ENCODE measurements at places on chromosomes 6 and 20.

- DNase-seq = no peak
These were observed 915 bp downstream of the CLVS2 start for GRCh38 chr6:122996794-122997505.

- no peak for DNase-seq
These were observed 881.2 kb upstream of the EPHA7 start for GRCh38 chr6:94300424-94301144.

DNA sequence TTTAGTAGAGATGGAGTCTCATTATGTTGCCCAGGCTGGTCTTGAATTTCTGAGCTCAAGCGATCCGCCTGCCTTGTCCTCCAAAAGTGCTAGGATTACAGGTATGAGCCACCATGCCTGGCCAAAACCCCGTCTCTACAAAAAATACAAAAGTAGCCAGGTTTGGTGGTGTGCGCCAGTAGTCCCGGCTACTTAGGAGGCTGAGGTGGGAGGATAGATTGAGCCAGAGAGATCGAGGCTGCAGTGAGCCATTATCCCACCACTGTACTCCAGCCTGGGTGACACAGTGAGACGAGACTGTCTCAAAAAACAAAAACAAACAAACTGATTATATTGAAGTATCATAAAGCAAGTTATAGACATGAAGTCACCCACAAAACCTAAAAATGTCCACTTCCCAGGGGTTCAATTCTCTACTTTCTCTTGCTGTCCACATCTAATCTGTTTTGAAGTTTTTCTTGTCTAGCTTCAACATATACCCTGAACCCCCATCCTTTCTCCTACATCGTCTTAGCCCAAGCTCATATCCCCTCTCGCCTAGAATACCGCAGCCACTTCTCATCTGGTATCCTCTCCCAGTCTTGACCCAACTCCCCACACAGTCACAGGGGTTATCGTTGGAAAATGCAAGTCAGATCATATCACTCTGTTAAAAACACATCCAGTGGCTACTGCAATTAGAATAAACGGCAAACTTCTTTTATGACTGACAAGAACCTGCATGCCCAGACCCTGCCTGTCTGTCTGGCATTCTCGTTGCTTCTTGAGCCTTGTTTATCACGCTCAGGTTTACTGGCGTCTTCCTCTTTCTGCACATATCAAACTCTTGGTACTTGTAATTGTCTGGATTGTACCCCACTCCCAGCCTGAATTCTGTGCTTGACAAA lies 20.1 kb upstream of the NCOA3 start:
- no peak for DNase-seq

- DNase-seq = no peak
These were observed 555.8 kb downstream of the PKHD1 start for GRCh38 chr6:51531623-51532022.

- no peak for DNase-seq
These were observed 111.3 kb downstream of the TNFAIP3 start for GRCh38 chr6:137978252-137978896.

DNA sequence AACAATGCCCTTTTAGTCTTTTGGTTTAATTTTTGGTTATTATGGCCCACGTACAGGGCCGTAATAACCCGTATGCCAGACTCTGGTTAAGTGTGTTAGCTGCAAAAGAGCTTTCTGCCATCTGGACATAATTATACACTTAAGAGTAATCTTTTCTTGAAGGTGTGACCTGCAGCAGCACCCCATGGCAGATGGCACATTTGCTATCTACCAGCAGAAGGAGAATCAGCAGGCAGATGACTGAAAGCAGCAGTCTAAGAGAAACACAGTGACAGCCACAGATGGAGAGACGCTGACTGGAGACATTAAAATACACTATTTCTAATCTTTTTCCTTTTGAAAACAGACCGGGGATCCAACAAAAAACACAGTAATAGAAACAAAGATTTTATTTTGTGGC lies 18.7 kb downstream of the ASF1A start:
- no peak for DNase-seq

GRCh38 chr6:19865178-19865577 lies 28.0 kb downstream of the ID4 start:
- no peak for DNase-seq

DNA sequence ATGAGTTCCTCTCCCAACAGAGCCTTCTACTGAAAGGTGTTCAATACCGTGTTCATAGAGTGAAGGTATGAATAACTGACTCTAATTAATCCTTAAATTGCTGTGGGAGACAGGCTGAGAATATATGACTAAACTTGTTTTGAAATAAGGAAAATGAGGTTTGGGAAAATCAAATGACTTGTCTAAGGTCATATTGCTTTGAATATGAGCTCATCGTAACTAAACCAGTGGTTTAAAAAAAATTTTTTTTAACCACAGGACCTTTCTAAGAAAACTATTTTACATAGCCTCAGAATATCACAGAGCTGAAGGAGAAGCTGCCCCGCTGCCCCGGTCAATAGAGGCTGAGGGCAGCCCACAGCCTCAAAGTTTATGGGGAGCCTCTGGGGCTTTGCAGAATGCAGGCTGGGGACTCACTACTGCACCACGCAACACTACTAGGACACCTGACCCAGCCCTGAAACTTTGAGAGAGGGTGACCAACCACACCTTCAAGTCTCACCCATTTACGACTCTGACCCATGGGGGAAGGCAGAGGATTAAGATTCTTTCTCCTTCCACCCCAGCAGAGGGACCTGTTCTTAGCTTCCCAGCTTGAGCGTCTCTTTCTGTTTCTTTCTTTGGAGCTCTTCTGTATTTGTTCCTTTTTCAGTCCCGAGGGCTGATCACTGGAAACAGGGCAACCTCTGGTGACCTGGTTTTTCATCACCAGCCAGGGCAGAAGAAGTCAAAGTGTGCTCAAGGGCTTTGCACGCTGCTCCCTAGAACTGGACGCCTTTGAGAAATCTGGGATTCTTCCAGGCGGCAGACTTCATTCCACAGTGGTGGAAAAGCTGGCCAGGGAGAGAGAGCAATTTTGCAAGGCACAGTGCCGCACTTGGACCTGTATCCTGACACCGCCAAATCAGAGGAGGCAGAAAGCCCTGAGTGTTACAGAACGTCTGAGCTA lies 220.2 kb downstream of the ATXN1 start:
- peak; percentile 60 for DNase-seq

DNA sequence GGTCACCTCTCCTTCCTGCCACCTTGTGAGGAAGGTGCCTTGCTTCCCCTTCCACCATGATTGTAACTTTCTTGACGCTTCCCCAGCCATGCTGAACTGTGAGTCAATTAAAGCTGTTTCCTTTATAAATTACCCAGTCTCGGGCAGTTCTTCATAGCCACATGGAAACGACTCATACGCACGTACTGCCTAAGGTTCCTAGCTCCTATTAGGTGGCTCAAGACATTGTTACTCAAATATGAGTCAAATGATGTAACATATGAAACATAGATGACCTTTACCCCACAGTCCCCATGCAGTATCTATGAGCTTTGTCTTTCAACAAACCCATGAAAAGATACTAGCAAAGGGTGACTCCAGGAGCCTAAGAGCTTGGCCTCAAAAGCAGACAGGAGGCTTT lies 98.3 kb downstream of the SIM1 start:
- no peak for DNase-seq

DNA sequence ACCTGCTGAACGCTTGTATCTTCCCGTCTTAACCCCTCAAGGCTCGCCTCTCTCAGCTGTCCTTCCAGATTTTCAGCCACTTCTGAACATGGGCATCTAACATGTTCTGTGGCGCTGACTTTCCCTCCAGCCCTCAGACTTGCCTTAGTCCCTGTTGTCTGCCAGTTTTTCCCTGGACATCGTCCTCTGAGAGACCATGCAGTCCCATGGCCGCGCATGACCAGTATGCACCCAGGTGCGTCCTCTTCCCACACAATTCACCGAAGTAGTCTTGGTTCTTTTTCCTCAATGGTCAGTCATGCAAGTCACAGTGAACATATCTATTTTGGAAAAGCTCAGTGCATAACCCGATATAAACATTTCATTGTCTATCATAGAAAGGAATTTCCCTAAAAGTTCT lies 9.2 kb downstream of the TUBB2B start:
- no peak for DNase-seq

GRCh38 chr6:84016029-84016428 lies 17.5 kb upstream of the MRAP2 start:
- no peak for DNase-seq

DNA sequence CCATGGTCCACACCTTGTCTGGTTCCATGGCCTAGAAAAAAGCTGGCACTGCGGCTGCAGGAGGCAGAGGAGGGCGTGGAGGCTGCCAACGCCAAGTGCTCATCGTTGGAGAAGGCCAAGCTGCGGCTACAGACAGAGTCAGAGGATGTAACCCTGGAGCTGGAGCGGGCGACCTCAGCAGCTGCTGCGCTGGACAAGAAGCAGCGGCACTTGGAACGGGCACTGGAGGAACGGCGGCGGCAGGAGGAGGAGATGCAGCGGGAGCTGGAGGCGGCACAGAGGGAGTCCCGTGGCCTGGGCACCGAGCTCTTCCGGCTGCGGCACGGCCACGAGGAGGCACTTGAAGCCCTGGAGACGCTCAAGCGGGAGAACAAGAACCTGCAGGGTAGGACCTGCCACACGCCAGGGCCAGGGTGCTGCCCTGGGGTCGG lies 43.4 kb downstream of the MYH7B start:
- no peak for DNase-seq

- DNase-seq = no peak
These were observed 10.3 kb downstream of the CPNE1 start for GRCh38 chr20:35654415-35654814.

DNA sequence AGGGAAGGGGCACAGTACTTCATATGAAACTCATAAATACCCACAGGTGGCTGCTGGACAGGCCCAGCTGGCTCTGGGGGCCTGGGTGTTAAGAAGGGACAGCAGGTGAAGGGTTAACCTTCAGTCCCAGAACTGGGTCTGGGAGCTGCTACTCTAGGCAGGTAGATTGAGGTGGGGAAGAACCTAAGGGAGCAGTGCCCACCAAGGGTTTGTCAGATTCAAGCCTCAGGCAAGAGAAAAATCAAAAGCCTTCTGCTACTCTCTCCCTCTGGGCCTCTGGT lies 5.6 kb downstream of the RPL10A start:
- no peak for DNase-seq

GRCh38 chr6:157235600-157236039 lies 87.7 kb downstream of the TMEM242 start:
- DNase-seq = no peak

DNA sequence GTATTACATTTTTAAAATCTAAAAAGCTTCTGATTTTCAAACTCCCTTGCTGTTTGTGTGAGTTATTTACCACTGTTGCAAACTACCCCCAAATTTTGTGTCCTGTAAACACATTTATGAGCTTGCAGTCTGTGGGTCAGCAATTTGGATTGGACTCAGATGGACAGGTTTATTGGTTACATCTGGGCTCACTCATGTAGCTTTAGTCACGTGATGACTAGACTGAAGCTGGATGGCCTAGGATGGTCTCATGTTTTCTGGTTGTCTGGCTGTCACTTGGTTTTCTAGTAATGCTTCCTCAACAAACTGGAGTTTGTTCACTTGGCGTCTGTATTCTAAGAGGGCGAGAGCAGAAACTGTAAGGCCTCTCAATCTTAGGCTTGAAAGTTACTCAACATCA lies 12.2 kb upstream of the C6orf58 start:
- no peak for DNase-seq

DNA sequence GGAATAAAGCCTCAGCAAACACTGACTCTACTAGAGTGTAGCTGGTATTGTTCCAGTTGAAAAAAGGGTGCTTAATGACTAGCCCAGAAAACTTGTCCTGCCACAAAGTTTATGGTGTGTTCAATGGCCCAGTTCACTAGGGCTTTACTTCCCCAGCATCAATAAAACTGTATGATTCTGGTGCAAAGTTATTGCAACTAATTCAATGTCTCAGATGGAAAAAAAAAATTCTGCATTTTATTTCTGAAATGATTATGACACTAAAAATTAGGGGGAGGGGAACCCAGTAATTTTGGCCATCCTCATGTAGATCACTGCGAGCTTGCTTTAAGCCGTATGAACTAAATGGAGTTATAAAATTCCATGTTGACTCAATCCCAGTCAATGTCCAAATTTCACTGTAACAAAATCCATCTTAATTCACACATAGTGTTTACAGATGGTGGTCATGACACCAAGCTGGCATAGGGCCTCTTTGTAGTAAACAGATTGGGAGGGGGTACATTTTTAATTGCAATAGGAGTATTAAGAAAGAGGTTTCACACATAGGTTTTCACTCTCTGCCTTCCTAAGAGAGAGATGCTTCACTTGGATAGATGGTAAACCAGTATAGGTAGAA lies 41.2 kb downstream of the PTPRK start:
- no peak for DNase-seq

DNA sequence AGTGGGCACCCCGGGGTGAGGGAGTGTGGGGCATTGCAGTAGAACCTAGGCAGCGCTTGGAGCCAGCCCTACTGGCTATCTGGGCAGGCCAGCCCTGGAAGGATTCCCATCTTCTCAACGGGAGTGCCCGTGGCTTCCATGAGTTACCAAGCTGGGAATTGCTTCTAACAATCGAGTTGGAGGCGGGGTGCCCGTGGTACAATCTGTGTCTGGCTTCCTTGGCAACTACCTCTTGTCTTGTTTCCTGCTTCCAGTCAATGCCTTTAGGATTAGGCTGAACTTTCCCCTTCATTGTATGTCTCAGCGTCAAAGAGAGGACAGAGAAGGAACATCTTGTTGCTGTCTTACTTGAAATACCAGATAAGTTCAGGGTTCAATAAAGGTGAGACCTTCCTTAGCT lies 33.3 kb downstream of the PPP1R14C start:
- DNase-seq = no peak

DNA sequence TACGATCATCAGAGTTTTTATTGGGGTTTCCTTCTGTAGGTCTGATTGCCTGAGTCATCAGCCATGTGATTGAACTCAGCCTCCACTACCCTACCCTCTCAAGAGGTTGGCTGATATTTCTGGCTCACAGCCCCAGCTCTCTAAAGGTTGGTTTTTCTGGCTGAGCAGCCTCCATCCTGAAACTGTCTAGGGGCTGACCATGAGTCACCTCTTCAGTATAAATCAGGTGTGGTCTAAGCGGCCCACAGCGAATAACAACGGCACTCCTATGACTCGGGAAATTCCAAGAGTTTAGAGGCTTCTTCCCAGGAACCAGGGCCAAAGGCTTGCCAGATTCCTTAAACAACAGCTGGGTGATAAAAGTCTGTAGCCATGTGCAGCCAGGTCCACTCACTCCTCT lies 115.5 kb downstream of the SOD2 start:
- no peak for DNase-seq

DNA sequence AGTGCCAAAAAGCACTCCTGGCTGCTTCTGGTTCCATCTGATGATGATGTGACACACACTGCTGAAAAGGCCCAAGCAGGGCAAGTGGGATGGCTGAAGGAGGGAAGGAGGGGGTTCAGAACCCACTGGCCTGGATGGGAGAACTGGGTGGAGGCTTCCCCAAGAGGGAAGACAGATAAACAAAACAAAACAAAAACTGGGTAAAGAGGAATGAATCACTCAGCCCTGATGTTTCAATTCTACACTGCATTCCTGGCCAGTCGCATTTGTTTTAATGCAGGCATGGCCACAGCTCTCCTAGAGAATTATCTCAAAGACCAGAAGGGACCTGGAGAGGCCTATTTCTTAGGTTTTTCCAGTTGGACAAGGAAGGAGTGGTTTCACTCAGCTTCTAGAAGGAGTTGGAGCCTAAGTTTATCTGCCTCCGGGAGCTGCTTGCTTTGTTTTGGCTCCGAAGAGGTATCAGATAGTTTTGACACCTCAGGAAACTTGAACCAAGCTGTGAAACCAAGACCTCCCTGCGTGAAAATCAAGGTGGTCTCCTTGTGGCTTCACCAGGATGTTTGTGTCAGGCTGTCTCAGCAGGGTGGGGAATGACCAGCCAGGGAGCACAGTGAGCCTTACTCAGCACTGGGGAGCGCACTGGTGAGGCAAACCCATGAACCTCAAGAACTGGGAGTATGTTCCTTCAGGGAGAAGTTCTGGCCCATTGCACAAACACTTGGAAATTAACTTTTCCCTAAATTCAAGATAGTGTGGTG lies 16.1 kb downstream of the TTPAL start:
- no peak for DNase-seq

All from sciatic nerve (tissue), 2 donors.